ENCODE measurements at places on chromosomes 3 and 15.

DNA sequence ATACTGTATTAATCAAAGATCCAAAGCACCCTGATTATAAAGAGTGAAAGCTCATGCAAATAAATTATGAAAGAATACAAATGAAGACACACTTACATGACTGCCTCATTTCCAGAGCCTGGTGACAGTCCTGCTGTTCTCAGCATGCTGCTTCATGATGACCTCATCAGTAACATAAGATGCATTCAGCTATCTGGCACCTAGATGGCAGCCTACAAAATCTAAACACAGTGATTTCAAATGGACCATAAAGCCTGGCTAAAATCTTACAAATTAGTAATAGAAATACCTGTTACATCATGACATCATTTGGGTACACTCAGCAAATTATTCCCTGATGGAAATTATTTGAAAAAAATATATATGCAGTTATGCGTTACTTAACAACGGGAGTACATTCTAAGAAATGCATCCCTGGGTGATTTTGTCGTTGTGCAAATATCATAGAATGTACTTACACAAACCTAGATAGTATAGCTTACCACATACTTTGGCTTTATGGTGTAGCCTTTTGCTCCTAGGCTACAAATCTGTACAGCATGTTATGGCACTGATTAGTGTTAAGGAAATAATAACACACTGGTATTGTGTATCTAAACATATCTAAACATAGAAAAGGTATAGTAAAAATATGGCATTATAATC lies 207.2 kb downstream of the EPHA3 start:
- DNase-seq = peak; percentile 79

DNA sequence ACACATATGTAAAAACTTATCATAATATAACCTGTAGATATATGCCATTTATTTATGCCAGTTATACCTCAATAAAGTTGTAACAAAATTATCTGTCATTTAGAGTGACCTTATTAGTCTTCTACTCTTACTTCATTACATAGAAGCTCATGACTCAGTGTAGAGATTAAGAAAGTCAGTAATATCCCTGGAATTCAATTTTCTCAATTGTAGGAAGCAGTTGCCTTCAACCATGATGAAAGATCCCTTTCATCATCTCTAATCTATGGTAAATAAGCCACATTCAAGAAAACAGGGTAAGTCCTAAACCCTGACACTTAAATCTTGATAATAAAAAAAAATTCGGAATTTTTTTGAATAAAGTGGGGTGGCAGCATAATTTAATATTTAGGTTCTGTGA lies 216.5 kb upstream of the PEX5L start:
- DNase-seq = no peak

DNA sequence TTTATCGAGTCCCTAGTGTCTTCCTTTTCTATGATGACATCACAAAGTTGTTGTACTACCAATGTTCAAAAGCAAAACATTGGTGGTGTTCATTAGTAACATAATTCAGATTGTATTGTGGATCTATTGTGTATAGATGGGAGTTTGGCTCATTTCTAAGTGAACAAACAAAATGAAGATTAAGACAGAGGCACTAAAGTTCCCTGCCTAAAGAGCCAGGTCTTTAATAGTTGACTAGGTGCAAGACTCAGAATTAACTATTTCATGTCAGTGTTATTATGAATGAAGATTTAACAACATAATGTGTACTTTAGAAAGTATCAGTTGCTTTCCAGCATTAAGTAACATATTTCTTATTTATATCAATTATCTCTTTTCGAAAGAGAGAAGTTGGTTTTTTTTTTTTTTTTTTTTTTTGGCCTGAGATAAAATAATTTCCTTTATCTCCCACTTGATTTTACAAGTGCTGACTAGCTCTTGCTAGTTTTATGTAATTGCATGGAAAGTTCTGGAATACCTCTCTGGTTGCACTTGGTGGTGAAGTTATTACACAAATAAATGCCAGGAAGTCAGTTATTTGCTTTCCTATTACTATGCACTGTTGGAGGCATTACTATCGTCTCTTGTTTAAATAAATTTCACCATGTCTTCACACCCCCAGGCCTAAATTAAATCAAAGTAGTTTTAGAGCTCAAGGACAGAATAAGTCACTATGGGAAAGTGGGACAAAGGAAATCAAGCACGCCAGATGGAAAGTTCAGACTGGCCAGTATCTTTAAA lies 48.7 kb downstream of the NAALADL2 start:
- DNase-seq = no peak

- peak; percentile 56 for DNase-seq
Observed at GRCh38 chr15:73127302-73127936, 75.2 kb downstream of the NEO1 start.

DNA sequence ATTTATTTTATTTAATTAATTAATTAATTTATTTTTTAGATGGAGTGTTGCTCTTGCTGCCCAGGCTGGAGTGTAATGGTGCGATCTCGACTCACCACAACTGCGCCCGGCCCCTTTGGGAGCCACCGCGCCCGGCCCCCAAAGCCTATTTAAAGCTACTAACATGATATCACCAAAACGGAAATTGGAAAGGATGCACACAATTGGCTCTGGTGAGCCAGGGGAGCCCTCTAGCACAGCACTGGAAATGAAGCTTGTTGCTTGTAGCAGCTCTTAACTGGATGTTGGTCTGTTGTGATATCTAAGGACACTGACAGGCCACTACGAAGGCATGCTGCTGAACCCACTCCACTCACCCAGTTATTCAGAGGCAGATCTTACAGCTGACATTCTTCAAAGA lies 104.5 kb downstream of the IGF2BP2 start:
- DNase-seq = no peak

DNA sequence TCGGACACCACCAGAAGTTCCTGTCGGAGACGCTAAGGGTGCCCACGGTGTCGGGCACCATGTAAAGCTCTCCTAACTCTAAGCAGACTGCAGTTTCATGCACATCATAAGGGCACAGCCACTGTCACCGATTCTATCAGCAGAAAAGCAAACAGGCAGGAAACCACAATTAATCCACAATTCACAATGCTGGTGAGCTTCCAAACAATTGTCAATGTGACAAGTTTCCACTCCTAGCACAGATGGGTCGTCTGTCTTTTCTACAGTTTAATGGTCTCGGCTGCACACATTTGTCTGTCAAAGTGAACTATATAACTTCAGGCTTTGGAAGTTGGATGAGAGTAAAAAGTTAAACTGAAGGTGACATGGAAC lies 8.8 kb upstream of the OCA2 start:
- DNase-seq = no peak

- no peak for DNase-seq
Observed at GRCh38 chr3:150757768-150758167, 5.2 kb downstream of the SIAH2 start.

DNA sequence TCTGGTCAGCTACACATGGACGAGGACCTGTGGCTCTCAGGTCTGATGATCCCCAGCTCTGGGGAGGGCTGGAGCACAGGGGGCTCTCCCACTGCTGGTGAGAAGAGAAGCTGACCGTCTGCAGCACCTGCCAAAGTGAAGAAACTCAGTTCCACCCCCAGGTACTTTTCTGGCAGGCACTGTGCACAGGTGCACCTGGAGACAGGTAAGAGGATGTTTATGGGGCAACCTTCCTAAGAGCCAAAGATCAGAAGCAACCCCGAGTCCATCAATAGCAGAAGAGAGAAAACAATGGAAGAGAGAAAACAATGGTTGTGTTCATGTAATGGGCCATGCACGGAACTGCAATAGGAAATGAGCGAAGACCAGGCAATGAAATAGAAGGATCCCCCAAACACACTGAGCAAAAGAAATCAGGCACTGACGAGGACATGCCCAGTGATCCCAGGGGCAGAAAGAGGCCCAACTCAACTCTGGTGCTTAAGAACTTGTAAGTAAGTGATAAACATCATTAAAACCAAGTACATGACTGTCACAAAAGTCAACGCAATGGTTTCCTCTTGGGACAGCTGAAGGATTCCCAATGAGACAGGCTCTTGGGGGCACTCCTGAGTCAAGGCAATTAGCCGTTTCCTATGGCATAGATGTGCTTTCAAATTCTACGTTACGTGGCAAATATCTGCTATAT lies 95.0 kb upstream of the ALDH1A3 start:
- DNase-seq = no peak

GRCh38 chr3:8875836-8876235 lies 87.4 kb downstream of the RAD18 start:
- DNase-seq = peak; percentile 71

- peak; percentile 37 for DNase-seq
Observed at GRCh38 chr3:43953814-43954692, 263.3 kb downstream of the ABHD5 start.

GRCh38 chr15:81910355-81911021 lies 135.3 kb downstream of the MEX3B start:
- no peak for DNase-seq

DNA sequence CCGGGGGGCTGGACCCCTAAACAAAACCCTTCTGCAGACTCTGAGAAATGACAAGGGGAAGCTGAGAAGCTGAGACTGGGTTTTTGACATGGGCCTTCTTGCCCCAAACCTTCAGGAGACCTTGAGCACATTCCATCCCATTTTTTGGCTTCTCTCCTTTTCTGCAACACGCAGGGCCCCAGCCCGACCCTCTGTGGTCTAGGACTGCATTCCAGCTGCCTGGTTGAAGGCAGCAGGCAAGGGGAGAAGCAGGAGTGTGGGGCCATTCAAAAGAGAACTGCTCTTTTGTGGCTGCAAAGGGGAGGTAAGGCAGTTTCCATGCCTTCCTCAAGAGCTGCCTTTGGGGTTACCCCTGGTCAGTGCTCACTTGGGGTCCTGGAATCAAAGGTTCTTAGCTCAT lies 263.0 kb downstream of the TLE3 start:
- no peak for DNase-seq

DNA sequence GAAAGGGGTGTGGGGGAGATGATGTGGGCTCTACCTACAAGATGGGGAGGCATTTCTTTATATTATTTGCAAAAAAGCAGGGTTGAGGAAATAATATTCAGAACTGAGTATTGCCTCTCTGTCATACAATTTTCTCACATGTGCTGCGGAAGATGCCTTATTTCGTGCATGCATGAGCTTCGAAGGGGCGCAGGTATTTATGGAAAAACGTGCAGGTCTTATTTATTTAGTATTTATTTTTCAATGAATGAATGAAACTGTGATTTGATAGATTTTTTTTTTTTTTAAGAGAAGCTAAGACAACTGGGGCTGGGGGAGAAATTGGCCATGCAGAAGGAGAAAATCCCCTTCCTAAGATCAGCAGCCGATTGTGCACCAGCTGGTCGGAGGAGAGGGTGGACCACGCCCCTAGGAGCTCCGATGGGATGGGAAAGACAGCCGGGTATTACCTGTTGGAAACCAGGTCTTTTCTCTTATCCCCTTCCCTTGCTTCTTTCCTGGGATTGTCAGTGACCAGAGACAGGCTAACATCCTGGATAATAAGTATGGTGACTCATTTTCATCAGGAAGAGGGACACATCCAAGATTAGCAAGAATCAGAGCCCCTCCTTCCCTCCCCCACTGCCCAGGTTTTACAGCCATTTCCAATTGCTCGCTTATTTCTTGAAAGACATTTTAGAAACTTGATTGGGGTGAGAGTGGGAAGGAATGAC lies 875 bp downstream of the GAP43 start:
- no peak for DNase-seq

DNA sequence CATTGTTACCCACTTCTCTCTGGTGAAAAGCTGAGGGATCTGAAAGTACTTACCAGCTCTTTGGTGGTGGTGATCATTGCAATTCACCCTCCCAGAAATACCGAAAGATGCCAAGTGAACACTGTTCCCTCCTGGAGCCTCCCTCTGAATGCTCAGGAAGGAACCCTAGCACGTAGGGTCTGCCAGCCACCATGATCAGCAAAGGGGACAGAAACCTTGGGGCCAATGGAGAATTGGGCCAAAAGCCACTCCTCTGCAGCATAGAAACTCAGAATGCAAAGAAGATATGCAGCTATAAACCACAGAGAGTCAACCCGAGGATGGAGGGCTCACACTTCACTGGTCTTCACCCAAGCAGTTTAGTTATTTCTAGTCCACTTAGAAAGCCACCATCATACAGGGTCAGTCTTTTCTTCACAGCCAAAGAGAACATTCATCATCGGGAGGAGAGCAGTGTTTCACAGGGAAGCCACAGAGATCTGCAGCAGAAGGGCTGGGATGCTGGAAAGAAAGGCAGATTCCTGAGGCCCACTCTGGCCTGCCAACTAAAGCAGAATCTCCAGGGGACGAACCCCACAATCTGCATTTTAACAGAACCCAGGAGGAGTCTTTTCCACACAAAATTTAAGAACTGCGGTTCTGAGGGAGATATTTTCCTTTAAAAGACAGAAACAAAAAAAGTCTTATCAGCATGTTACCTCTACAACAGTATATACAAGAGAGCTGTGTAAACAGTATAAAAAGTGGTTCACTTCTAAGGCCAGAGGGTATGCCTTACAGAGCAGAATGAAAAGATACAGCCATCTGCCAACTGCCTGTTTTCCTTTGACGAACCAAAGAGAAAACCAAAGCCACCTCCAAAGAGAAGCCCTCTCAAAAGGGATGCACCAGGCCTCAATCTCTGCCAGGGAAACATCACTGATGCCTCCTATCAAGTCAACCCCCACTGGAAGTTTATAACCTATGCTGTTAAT lies 11.3 kb downstream of the TBC1D2B start:
- DNase-seq = peak; percentile 51

- DNase-seq = no peak
Observed at GRCh38 chr15:88021601-88022000, 234.9 kb downstream of the NTRK3 start.

- no peak for DNase-seq
Observed at GRCh38 chr15:85026304-85027032, 44.8 kb downstream of the PDE8A start.

- peak; percentile 69 for DNase-seq
Observed at GRCh38 chr15:40873694-40874561, at the start of gene RHOV. TSS of gene RHOV (minus strand) at chr15:40874234. CDS start at chr15:40874139, 95 bp downstream.

DNA sequence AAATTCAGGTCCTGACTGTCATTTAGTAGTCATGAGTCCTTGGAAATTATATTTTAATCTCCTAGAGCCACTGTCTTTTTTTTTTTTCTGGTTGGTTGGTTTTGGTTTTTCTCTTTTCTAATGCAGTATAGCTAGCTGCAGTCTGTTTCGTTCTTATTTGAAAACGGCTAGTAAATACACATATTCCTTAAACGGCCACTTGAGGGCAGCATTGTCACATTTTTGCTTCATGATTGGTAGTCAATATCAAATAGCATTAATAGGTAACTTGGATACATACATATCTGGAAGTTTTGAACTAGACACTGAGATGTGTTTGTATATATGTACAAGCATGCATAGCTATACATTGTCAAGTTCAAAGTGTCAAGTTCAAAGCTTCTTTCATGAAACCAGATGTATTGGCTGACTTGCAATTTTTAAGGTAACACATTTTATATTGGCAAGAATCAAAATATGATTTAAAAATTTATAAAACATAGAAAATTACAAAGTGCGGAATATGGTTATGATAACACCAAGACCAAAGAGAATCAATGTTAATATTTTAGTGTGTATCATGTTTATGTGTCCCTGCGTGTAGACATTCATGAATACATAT lies 22.5 kb downstream of the GABRA5 start:
- peak; percentile 53 for DNase-seq

- DNase-seq = no peak
Observed at GRCh38 chr15:38612159-38612863, 47.7 kb upstream of the RASGRP1 start.

Data from GM23248 (cell line).